NCI-H748 treated with DMSO at 0.1 percent for 48 hours (cell line): ENCODE measurements at places on chromosomes 7 and 10.

DNA sequence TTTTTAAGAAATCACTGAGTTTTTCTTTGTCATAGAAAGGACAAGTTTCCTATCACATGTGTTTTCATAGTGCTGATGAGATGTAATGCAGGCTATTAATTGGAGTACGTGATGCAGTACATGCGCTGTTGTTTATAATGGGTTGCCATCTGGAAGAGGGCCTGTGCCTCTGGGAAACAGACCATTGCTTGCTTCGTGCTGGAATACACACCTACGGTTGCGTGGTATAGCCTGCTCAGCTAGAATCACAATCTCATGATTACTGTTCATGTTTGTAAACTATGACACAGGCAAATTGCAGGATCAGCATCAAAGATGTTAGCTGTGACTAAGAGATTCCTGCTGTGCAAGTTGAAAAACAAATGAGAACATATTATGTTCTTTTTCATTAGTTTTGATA is 107.2 kb upstream of the STEAP1B start:
- DNase-seq: peak; percentile 30

DNA sequence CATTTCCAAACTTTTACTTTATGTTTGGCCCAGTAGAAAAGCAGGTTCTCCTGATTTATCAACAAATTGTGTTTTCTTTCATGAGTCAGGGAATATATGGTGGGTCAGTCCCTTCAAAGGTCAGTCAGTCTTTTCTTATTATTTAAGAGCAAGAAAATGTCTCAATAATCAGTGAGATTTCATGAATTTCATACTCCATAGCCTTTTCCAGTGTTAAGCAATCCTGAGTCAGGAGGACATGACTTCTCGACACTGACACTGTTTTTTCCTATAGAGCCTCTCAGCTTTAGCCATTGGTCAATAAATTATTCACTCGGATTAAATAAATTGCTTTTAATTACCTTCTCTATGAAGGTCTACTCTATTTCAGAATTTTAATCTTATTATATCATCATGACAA is 334.5 kb downstream of the SORCS1 start:
- no peak for DNase-seq

GRCh38 chr10:103197174-103197573 is 4.1 kb upstream of the NT5C2 start:
- DNase-seq: no peak

- DNase-seq: no peak
These were observed 66.3 kb upstream of the CYTH3 start for GRCh38 chr7:6338551-6339274.

- DNase-seq: no peak
These were observed 93.5 kb downstream of the FOXP2 start for GRCh38 chr7:114508086-114508485.

DNA sequence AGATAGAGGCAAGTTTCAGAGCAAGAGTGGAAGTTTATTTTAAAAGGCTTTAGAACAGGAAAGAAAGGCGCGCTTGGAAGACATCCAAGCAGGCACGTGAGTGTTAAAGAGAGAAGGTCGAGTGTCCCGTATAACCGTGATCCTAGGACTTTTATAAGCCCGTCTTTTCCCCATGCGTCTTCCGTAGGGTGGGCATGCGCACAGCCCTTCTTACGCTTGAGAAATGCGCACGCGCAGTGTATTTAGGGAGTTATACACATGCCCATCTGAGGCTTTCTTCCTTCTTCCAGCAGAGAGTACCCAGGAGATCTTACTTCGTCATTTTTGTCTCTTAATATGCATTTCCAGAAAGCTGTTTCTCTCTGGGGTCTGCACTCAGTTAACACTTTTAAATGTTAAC is 52.4 kb downstream of the CALD1 start:
- no peak for DNase-seq

GRCh38 chr7:117133125-117133524 is 179.8 kb downstream of the ST7 start:
- DNase-seq: no peak

DNA sequence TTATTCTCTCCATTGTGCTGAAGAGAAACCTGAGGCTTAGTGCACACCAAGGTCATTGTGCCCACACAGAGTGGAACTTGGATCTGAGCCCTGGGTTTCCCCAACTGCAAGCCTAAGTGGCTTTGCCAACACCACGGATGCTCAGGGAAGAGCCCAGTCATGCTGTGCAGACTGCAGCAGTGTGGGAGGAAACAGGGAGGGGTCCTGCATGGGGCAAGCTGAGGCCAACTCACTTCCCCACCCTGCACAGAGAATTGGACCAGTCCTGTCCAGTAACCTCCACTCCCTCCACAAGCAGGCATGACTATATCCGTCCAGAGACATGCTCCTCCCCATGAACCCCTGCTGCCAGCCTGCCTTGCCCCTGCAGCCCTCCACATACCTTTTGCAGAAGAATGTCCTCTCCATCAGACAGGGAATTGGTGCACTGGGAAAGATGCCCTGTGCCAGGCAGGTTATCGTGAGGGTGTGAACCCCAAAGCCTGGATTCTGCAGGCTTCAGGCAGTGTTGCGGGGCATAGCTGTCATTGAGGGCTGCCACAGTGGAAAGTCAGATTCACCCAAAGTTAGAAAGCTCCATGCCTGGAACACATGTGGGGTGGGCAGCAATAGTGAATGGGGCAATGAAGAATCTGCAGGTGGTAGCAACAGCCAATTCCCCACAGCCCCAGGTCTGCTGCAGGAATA is 44.9 kb downstream of the DRGX start:
- no peak for DNase-seq

DNA sequence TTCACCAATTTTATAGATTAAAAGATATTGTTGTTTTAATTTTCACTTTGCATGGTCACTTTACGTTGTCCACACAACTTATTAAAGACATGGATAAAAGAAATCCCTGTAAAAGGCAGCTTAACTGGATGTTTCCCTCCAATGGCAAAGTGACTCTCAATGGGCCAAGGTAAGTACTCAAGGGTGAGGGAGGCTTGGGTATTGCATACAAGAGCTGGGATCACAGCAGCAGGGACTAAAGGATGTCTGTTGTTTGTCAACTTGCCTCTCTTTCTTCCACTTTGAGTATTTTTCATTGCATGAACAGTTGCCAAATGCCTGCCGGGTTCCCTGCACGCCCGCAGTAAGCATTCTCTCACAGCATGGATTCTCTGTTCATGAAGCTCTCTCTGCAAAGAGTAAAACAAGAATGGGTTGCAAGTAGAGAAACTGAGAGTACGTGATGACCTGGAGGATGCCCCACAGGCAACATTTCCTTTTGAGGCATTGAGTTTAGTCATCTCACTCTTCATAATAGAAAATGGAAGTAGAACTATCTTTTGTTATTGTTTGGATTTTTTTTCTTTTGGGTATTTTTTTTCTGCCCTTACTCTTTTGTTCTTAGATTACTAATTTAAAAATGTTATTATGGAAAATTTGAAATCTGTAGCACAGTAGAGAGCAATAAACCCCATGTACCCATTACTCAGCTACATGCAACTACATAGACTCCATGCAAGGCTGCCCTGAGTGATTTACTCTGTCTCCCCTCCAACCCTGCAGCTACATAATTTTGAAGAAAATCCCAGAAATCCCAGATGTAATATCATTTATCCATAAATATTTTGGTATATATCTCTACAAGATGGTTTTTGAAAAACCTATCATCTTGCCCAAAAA is 26.3 kb downstream of the GPR141 start:
- DNase-seq: no peak

DNA sequence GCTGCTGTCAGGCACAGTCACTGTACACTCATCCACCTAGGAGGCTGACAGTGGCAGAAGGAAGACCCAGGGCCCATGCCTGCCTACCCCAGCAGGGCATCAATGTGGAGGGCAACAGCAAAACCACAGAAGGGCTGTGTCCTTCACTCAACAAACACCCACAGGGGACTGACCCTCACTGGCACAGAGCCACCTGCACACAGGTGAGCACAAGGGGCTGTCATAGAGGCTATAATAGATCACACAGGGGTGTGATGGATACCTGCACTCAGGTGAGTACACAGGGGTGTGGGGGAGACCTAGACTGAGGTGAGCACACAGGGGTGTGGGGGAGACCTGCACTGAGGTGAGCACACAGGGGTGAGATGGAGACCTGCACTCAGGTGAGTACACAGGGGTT is 132.8 kb upstream of the TCERG1L start:
- no peak for DNase-seq

GRCh38 chr7:140506788-140507464 is 27.6 kb upstream of the MKRN1 start:
- peak; percentile 92 for DNase-seq

- peak; percentile 91 for DNase-seq
These were observed 93.0 kb upstream of the SLC25A13 start for GRCh38 chr7:96414931-96415292.

- DNase-seq: no peak
These were observed 13.2 kb upstream of the CAMK2B start for GRCh38 chr7:44338600-44338999.

DNA sequence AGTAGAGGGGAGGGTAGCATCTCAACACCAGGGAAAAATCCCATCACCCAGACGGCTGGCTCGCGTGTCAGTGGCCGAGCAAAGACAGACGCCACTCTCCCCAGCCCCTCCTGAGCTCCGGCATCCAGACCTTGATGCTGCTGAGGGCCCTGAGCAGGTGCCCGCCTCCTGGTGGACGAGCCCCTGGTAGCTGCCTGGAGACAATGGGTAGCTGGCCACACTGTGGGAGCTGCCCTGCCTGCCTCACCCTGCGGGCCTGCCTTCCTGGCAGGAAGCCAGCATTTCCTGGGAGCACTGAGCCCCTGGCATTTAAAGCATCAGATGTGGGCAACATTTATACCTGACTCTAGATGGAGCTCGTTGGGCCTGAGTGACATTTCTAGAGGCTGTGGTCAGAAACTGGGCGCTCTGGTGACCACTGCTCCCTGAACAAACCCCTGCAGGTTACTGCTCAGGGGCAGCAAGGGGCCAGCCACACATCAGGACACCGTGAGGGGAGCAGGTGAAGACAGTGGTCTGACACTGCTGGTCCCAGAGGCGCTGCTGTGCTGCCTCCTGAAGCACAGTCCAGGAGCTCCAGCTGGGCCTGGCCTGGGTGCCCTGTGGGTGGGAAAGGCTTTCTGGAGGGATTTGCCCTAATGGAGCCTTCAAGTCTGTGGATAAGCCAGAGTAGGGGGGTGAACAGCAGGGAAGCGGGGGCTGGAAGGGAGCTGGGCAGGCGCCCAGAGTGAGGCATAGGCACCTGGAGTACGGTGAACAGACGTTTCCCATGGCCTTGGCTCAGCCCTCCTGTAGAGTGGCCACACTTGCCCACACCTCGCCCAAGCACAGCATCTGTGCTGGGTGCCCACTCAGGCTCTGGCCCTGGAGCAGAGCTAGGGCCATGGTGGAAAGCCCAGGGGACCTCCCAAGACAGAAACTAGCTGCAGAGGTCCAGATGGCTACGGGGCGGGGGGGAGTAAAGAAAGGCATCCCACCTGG is 138.7 kb downstream of the MAPK8 start:
- DNase-seq: no peak

DNA sequence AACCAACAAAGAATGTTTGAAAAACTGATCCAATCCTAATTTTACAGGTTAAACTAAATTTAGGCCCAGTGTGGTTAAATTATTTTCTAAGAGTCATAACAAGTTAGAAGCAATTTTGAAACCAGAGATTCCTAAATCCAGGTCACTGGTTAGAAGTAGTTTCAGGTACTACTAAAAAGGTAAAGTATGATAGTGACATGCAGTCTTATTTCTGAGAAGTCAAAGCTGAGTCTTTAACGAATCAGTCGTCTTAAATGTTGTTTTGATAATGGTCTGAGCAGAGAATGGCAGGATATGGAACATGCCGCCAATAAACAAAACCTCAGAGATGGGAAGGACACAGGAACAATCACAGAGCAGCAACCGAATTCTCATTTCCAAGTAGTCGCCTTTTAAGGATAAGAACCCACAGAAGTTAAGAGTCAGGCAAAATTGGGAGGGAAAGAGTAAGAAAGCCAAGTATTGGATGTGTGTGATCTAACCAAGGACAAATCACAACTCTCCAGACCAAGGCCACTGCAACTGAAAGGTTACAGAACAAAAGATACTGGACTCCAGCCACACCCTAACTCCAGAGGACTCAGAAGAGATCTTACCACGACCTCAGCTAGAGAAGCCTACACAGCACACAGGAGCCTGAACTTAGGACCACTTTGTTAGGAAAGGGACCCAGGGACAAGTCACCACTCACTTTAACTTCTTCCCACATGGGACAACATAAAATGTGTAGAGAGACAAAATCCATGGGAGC is 19.7 kb downstream of the TMEM243 start:
- no peak for DNase-seq

DNA sequence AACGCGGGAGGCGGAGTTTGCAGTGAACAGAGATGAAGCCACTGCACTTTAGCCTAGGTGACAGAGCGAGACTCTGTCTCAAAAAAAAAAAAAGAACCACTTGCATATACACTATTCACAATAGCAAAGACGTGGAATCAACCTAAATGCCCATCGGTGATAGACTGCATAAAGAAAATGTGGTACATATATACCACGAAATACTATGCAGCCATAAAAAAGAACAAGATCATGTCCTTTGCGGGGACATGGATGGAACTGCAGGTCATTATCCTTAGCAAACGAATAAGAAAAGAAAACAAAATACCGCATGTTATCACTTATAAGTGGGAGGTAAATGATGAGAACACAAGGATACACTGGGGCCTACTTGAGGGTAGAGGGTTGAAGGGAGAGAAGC is 39.5 kb downstream of the EGFR start:
- DNase-seq: no peak

DNA sequence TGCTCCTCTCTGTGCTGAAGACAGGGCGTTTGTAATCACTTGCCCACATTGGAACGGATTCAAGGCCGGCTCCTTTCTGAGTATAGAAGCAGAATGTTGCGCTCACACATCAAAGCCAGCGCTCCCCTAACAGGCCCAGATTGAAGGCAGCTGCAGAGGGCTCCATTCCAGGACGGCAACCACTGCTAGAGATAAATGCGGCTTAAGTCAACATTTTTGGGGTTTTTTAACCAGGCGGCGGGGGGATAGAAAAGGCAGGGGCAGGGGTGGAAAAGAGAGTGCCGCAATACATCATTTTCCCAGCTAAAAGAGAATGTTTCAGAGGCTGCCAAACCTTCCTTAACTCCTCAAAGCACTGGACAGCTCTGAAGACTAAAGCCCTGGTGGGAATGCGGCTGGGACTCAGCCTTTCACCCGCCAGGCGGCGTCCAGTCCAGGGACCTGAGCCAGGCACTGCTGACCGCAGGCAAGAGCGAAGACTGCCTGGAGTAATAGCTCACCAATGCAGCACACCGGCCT is 189.6 kb downstream of the TNS3 start:
- no peak for DNase-seq
